ENCODE measurements at places on chromosomes 5 and 9. TPM values are rescaled to one million over a fixed set of nuclear protein-coding genes. Genes with fewer than 3 reads are reported as not detected.

Gene OR1J2
- not detected for polyA plus RNA-seq

DNA sequence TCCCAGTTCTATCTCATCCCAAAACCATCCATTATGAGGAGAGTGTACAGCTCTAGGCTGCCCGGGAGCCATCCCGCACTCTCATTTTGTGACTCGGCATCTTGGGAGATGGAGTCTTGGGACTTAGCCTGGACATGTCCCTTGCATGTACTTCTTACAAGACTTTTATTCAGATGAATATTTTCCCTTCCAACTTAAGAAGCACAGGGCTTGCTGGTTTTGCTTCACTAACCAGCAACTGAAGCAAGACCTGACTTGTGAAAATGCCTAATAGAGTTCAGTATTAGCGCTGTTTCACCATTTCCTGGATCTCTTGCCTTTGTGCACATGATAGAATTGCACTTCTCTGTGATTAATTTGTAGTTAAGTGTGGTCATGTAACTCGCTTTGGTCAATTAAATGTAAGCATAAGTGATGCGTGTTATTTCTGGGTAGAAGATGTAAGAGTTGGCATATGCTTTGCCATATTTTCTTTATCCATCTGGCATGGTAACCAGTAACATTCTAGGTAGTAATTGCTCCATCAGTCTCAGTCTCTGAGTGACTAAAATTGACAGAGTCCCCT, 55.8 kb downstream of the PDCD1LG2 start:
- H3K27me3 ChIP-seq = no peaks in the 10 kb centered on the region
- no peak overlapping the region for H3K27ac ChIP-seq
- H3K4me1 ChIP-seq = peaks cover 8% of the 10 kb centered on the region

DNA sequence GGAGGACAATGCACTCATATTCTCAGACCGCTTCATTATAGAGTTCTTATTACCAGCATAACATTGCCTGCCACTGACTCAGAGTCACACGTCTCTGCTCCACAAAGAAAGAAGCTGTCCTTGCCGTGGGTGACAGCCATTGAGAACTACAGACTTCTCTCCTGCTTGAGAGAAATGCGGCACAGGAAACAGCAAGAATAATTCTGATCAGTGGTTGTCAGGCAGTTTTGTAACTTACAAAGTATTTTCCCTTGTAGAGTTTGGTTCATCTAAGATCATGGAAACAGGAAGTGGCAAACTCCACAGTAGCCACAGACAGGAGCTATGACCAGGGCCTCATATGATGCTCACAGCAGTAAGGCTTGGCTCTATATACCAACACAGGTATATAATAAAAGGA, 47.0 kb downstream of the KCNV2 start:
- peaks cover 8% of the 10 kb centered on the region for H3K36me3 ChIP-seq
- H3K4me3 ChIP-seq = peak overlapping the region; percentile 65
- peaks cover 2% of the 10 kb centered on the region for H3K27me3 ChIP-seq
- peaks cover 23% of the 10 kb centered on the region for H3K4me1 ChIP-seq
- peak; percentile 51 for DNase-seq

Gene CCDC192
- not detected for polyA plus RNA-seq

DNA sequence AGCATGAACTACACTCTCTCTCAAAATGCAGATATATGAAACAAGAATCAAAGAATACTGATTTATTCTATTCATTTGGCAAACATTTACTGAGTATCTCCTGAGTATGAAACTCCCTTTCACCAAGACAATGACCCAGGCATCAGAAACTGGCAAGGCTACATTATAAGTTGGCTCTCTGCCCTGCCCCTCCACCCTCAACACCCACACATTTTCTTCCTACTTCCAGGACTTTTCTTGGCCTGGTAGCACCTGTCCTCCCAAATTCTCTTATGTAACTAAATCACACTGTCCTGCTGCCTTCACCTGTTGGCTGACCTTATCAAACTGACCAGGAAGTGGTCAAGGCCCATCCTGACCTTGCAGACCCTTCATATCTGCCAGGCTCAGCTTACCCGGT, 3.5 kb downstream of the RASEF start:
- no peaks in the 10 kb centered on the region for H3K4me1 ChIP-seq
- no peak overlapping the region for H3K27ac ChIP-seq
- H3K36me3 ChIP-seq = peaks cover 6% of the 10 kb centered on the region
- H3K27me3 ChIP-seq = peaks cover 11% of the 10 kb centered on the region
- no peak for DNase-seq
- H3K4me3 ChIP-seq = no peak overlapping the region

DNA sequence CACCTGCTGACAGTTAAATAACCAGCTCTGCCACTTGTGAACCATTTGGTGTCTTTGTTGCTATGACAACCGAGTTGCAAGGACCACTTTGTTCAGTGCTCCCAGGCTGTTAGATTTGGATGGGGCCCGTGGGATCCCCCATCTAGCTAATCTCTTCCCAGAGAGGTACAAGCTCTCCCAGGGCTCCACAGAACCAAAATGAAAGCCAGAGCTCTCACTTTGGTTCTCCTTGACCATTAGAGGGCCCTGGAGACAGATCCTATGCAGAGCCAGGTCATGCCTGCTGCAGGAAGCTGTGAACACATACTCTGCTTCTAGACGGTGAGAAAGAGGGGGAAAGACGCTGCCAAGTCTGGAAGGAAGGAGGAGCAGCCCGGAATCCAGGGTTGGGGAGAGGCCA, 224.6 kb downstream of the GABBR2 start:
- no peaks in the 10 kb centered on the region for H3K4me1 ChIP-seq
- H3K4me3 ChIP-seq = no peak overlapping the region
- H3K36me3 ChIP-seq = no peaks in the 10 kb centered on the region
- DNase-seq = no peak
- H3K27ac ChIP-seq = no peak overlapping the region

Gene CACNA1B
- not detected for polyA plus RNA-seq

- H3K27me3 ChIP-seq = peaks cover 3% of the 10 kb centered on the region
- no peak overlapping the region for H3K4me3 ChIP-seq
- H3K27ac ChIP-seq = no peak overlapping the region
- no peak for DNase-seq
Observed at GRCh38 chr5:33641744-33642505, 201.2 kb downstream of the TARS1 start.

DNA sequence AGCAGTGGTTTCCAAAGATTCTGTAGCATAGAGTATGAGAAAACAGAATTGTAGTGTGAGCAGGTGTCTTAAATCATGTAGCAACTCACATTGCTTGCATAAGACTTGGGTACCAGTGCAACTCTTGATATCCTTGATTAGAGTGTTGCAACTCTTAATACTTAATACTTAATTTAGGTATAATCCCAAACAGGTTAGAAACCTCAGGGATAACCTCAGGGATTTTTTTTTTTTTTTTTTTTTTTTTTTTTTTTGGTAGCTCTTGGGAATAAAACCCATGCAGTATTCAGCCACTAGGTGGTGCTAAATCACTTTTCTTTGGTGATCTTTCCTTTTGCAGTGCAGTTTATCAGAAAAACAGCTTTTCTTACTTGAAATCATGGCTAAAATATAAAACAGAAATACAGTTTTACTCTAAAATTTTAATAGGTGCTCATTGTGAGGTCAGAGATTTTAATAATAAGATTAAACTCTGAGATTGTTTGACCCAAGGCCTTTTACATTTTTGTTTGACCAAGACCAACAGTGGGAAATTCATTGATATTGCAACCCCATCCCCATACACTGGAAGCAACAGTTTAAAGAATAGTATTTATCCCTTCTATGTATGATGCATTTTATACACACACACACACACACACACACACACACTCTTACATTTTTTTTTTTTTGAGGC, 55.3 kb downstream of the ERAP1 start:
- H3K36me3 ChIP-seq = peaks cover 35% of the 10 kb centered on the region
- no peaks in the 10 kb centered on the region for H3K4me1 ChIP-seq
- peak; percentile 60 for DNase-seq
- H3K4me3 ChIP-seq = no peak overlapping the region
- no peaks in the 10 kb centered on the region for H3K27me3 ChIP-seq

- H3K4me1 ChIP-seq = no peaks in the 10 kb centered on the region
- H3K27me3 ChIP-seq = peaks cover 13% of the 10 kb centered on the region
- no peak for DNase-seq
- H3K36me3 ChIP-seq = no peaks in the 10 kb centered on the region
- no peak overlapping the region for H3K27ac ChIP-seq
- H3K4me3 ChIP-seq = no peak overlapping the region
Observed at GRCh38 chr9:68727636-68728035, 22.6 kb downstream of the PIP5K1B start.

GRCh38 chr5:178080618-178081410, 32.5 kb upstream of the N4BP3 start:
- H3K27me3 ChIP-seq = peaks cover 2% of the 10 kb centered on the region
- H3K36me3 ChIP-seq = no peaks in the 10 kb centered on the region
- H3K4me3 ChIP-seq = no peak overlapping the region
- H3K4me1 ChIP-seq = no peaks in the 10 kb centered on the region

GRCh38 chr9:13432904-13433303, 153.4 kb upstream of the MPDZ start:
- H3K27ac ChIP-seq = no peak overlapping the region
- no peaks in the 10 kb centered on the region for H3K4me1 ChIP-seq
- DNase-seq = no peak
- no peaks in the 10 kb centered on the region for H3K36me3 ChIP-seq
- H3K4me3 ChIP-seq = no peak overlapping the region

DNA sequence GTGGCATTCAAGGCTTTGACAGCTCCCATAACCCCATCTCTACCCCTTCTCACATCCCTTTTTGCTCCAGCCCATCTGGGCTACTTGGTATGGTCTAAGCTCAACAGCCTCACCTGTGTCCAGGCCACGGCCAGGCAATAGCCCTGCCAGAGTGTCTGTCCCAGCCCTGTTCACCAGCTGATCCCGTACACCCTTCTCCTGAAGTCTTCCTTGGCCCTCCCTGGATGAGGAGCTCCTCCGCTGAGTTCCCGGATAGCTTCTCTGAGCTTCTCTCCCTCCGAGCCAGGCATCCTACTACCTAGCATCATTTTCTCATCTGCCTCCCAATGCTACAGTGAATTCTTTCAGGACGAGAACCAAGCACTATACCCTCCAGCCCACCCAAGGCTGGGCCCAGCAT, 208.2 kb downstream of the DAB2IP start:
- no peak overlapping the region for H3K27ac ChIP-seq
- no peaks in the 10 kb centered on the region for H3K27me3 ChIP-seq
- no peak overlapping the region for H3K4me3 ChIP-seq
- H3K36me3 ChIP-seq = no peaks in the 10 kb centered on the region
- no peak for DNase-seq
- H3K4me1 ChIP-seq = no peaks in the 10 kb centered on the region

DNA sequence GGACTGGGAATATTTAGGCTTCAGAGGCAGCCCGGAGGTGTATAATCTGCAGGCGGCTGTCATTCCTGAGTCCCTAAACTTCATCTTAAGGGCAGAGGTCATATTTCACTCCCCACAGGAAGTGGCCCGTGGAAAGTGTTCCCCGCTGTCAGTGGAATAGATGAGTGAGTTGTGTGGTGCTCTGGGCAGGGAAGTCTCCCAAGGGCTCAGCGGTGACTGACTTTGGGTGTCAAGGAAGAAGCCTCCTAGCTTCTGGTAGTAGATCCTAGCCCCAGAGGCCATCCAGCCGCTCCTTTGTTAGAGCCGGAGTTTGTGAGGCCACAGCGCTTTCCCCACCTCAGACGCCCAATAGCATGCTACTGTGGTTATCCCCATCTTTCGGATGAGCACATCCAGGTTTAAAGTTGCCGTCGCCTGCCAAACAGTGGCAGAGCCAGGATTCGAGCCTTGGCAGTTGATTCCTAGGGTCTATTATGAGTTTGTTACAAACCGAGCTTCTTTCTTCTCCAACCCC, 38.9 kb upstream of the TIFAB start:
- no peaks in the 10 kb centered on the region for H3K36me3 ChIP-seq
- no peak for DNase-seq
- peaks cover 28% of the 10 kb centered on the region for H3K27me3 ChIP-seq
- no peaks in the 10 kb centered on the region for H3K4me1 ChIP-seq
- no peak overlapping the region for H3K27ac ChIP-seq
- no peak overlapping the region for H3K4me3 ChIP-seq

DNA sequence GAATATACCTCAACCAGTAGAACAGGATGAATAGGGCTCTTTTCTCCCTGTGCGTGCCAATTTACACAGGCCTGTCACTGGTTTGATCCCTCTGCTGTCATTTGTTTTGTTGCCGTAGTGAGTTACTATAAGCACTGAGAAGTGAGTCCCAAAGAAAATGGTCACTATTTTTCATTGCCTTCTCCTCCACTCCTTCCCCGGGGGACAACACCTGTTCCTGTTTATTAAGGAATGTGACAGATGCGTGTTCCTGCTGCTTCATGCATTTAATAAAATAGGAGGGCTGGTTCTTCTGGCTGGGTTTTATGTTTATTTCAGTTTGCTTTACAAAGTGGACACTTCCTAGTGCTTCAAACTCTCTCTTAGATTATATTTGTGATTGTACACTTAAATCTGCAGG, 6.4 kb downstream of the THBS4 start:
- H3K4me3 ChIP-seq = no peak overlapping the region
- DNase-seq = no peak
- no peaks in the 10 kb centered on the region for H3K36me3 ChIP-seq
- no peak overlapping the region for H3K27ac ChIP-seq

Gene DDX4
- polyA plus RNA-seq = not detected

DNA sequence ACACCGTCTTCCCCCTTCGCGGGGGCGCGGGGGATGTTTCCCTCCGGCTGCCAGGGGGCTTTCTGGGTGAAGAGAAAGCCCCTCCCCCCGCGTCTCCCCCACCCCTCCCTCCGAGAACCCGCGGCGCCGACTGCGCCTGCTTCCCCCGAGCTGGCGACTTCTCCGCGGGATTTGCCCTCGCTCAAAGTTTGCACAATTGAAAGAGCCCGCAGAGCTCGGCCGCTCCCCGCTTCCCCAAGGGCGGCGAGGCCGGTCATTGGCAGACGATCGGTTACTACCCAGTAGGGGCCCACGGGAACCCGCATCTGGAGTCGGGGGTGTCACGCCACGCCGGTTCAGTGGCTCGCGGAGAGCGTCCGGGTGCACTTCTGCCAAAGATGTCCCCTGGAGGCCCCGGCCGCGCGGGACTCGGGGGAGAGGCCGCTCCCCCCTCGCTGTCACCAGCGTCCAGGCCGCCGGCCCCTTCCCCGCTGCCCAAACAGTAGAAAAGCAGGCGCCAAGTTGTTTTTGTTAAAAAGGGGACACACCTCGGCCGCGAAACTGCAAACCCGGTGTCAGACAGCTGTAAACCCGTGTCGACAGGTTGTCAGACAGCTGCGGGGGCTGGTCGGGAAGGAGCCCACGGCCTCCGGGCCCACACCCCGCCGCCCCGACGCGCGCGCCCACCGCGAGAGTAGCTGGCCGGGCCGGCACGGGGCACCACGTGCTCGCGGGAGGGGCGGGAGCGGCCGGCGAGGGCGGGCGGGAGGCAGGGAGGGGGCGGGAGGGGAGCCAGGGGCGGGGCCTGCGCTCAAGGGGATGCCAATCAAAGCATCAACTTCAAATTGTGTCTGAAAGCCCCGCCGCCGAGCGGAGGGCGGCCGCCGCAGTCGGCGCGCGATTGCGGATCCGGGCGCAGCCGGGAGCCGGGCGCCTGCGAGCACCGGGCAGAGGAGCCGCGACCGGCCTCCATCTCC, at the start of gene IRX1:
Gene IRX1, plus strand, starts transcription at position 827 of the 956 bp plus-strand sequence. CDS start 274 bp downstream, outside the sequence.
- no peak within 1 kb of the TSS for H3K27ac ChIP-seq
- no peak within 1 kb of the TSS for H3K4me3 ChIP-seq
- peaks cover 23% of the 10 kb centered on the region for H3K27me3 ChIP-seq
- no peak for DNase-seq

Gene SV2C
- not detected for polyA plus RNA-seq

Measured in immature natural killer cell (primary cell).